ENCODE measurements at places on chromosomes 5 and 9.

- DNase-seq = no peak
These were observed 197.6 kb downstream of the PAX5 start for GRCh38 chr9:36836486-36836885.

DNA sequence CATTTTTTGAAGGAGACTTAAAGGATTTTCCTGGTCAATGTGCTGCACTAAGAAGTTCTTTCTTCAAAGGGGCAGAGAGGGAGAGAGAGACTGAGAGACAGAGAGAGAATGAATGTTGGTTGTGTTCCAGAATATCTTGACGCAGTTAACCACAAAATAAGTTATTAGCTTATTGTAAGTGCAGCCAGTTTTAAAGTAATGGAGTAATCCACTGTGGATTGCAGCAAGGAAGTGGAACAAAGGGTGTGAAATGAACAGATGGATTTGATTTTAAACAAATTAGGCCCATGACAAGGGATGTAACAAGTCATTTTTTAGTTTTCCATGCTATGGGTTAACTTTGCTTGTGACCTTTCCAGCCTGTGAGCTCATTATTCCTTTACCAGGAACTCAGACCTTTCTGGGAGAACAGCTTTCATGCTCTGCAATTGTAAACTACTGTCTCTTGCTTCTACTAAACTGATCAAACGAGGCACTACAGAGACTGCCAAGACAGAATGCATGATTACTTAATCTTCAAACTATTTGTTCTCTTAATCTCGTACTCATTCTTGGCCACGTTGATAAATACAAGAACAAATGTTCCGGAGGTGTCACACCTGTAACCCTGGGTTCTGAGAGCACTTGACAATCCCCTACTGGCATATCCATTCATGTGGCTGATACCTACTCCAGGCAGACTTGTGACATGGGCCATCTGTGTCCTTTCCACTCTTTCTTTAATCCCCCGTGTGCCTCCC is 131.1 kb downstream of the TLE1 start:
- peak; percentile 31 for DNase-seq

DNA sequence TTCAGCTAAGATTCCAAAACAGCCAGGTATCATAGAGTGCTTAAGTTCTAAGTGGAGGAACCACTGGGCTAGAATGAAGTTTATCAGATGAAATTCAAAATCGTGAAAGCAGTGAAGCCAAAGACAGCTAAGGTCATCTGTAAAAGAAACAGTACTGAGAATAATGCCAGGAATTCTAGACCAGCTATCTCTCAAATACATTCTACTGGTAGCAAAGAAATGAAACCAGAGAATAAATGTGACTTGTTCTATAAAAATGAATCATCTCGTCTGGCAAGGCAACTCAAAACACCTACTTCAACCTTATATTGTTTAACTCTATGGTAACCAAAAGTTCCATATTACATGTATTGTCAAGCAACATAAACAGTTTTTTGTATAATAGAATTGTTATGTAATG is 51.3 kb upstream of the RGMB start:
- DNase-seq = no peak

- peak; percentile 84 for DNase-seq
These were observed 30.5 kb downstream of the TGFBR1 start for GRCh38 chr9:99135456-99135855.

DNA sequence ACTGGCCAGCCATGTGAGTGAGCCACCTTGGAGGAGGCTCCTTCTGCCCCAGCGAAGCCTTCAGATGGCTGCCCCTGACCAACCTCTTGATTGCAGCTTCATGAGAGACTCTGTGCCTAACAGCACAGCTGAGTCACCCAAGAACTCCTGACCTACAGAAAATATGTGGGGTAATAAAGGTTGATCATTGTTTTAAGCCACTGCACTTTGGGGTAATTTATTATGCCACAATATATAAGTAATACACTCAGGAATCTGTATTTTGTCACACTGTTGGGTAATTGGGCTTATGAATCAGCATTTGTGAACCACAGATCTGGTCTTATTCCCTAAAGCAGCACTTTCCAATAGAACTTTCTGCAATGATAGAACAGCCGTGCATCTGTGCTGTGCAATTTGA is 24.4 kb upstream of the VDAC1 start:
- DNase-seq = no peak

DNA sequence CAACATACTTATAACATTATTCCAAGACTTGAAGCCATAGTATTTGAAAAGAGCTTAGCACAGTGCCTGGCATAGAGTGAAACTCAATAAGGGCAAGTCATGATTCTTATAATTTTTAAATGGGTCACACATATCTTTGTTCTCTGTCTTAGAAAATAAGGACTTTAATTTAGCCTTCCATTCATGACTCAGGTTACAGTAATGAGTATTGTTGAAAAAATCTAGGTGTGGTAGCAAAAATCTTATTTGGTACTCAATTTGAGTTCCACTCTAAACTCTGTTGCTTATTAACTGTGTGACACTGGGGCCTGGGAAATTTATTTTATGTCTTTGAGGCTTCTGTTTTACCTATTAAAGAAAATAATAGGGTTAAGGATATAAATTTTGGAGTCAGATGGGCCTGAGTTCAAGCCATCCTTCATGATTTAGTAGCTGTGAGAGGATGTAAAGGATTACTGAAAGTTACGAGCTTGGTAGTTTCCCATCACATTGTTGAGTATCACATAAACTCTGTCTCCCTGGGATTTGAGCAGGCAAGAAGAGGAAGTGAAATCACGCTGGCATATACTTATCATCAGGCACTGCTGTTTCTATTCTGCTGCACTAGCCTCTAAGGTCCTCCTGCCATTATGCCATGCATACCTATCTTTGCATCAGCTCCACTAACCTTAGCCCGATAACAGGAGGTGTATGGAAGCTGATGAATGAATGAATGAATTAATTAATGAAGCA is 1.5 kb downstream of the SPINK9 start:
- no peak for DNase-seq

- no peak for DNase-seq
These were observed 83.7 kb downstream of the ADAMTS2 start for GRCh38 chr5:179261301-179262125.

DNA sequence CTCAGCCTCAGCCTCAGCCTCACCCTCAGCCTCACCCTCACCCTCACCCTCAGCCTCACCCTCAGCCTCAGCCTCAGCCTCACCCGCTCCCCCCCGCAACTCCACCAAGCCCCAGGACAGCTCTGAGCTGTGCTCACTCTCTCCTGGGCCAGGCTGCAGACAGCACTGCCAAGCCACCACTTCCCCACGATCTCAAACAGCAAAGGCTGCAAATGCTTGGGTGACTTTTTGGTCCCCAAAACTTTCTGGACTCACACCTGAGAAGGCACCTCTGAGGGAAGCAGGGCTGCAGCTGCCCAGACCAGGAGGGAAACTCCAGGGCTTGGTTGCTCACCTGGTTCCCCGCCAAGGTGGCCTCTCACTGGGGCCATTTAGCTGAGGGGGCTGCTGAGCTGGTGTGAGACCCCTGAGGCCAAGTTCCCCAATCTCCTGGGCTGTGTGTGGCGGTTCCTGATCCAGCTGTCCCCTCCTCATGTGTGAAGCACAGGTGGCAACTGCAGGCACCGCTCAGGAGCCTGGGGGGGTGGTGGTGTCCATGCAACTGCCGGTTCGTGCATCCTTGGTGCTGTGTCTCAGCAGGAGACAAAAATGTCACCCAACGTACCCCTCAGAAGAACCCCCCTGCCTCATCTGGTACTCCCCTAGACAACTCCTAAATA is 17.8 kb downstream of the MRPL36 start:
- DNase-seq = no peak

GRCh38 chr5:103345461-103345860 is 86.9 kb downstream of the MACIR start:
- DNase-seq = no peak

- no peak for DNase-seq
These were observed 24.1 kb downstream of the RANBP3L start for GRCh38 chr5:36277521-36278176.

All from NCI-H2171 treated with DMSO at 0.1 percent for 48 hours (cell line).